ENCODE measurements at places on chromosomes 4 and X.
A peak's percentile ranks its signal among the peaks of the same experiment; 100 is the strongest.

GRCh38 chrX:46381630-46382029 is 163.6 kb downstream of the ZNF674 start:
- DNase-seq, result peak; percentile 31

- no peak for DNase-seq
These were observed 133.1 kb downstream of the CORIN start for GRCh38 chr4:47704693-47705325.

- DNase-seq, result peak; percentile 77
These were observed 33.1 kb upstream of the RBPJ start for GRCh38 chr4:26287756-26288155.

- DNase-seq, result peak; percentile 84
These were observed 86.9 kb downstream of the TMEM164 start for GRCh38 chrX:110089656-110090403.

GRCh38 chrX:153953342-153953830 is 8.9 kb upstream of the RENBP start:
- DNase-seq, result peak; percentile 61

DNA sequence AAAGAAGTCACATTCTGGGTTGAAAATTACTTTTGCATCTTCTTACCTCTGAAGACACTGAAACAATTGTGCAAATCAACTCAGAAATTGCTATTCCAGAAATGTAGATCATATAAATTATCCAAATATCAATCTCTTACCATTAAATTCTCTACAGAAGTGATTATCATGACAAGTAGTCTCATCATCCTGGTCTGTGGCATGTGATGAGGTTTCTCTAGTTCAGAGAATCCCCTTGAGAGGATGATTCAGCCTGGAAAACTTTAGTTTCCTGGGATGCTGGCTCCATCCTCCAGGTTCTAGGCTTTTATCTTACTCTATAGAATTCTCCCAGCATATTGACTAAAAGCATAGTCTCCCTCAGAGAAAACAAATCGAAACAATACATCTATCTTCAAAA is 76.2 kb upstream of the S100G start:
- DNase-seq, result no peak

DNA sequence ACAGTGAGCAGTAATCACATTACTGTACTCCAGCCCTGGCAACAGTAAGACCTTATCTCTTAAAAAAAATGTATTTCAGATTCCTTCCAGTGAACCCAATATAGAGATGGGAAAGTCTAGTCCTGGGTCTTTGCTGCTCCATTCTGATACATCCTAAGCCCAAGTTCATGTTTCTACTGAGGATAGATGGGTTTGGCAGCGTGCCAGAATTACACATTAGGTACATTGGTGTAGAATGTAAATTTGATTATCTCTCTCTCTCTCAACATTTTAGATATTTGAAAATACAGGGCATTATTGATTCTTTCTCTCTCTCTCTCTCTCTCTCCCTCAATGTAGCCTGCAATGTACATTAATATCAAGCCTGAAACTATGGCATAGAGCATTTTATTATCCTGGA is 43.5 kb upstream of the ZNF330 start:
- no peak for DNase-seq

DNA sequence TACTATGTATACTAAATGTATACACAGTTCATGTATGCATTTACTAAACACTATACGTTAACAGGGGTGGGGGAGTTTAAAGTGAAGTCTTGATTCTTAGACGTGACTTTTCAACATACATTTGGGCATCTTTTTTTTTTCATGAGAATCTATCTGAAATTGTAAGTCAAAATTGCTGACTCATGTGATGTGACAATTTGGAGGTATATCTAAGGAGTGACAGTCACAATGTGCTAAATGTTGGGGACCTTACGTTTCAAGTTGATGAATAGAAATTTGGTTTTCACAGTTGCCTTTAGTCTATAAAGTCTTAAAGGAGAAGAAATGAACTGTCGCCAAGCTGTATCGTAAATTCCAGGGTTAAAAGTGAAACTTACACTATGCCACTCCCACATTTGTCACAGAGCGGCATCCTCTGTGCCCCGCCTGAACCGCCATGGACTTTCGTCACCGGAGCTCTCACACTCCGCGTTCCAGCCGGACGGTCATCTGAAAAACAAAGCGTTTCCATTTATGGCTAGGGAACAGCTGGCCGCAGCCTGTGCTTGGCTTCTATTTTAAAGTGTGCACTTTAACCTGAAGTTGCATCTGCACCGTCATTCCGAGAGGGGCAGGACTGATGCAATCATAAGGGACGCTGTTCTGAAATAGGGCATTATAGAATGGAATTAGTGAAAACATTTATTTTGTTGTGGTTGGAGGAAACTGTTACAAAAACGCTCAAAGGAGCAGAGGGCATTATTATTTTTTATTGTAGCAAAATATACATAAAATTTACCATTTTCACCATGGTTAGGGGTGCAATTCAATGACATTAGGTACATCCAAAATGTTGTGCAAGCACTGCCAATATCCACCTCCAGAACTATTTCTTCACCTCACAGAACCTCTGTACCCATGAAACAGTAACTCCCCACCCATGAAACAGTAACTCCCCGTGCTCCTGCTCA is 30.9 kb downstream of the PDLIM3 start:
- DNase-seq, result no peak

GRCh38 chrX:13000301-13000811 is 25.4 kb downstream of the TMSB4X start:
- peak; percentile 70 for DNase-seq

- DNase-seq, result peak; percentile 33
These were observed 9.6 kb upstream of the TMA16 start for GRCh38 chr4:163484906-163485305.

DNA sequence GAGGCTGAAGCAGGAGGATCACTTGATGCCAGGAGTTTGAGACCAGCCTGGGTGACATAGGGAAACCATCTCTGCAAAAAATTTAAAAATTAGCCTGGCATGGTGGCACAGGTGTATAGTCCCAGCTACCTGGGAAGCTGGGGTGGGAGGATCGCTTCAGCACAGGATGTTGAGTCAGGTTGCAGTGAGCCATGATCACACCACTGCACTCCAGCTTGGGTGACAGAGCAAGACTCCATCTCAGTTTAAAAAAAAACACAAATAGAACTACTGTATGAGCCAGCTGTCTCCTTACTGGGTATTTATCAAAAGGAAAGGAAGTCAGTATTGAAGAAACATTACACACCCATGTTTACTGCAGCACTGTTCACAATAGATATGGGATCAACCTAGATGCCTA is 138.7 kb downstream of the RAP1GDS1 start:
- no peak for DNase-seq

DNA sequence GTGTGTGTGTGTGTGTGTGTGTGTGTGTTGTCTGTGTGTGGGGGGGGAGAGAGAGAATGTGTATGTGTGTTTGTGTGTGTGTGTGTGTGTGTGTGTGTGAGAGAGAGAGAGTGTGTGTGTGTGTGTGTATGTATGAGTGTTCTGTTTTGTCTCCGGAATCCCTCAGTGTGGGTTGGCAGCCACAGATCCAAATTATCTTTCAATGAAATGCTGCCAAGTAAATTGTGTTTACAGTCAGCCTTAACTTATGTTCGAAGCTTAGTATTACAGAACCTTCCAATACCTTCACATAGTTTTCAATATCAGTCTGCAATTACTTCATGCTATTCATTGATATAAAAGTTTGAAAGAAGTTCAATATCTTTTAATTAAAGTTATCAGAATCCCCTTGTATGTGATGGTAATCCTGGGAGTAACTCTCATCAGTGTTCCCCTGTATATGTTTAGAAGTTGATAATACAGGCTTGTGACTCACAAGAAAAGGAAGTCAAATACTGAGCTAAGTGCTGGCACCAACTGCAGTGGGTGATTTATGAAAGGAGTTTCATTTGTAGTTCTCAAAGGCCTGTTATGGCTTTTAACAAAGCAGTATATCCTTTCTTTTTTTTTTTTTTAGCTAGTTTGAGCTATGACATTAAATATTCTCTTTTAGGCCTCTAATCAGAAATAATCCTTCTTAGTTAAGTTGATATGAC is 51.6 kb upstream of the HTR2C start:
- DNase-seq, result no peak

DNA sequence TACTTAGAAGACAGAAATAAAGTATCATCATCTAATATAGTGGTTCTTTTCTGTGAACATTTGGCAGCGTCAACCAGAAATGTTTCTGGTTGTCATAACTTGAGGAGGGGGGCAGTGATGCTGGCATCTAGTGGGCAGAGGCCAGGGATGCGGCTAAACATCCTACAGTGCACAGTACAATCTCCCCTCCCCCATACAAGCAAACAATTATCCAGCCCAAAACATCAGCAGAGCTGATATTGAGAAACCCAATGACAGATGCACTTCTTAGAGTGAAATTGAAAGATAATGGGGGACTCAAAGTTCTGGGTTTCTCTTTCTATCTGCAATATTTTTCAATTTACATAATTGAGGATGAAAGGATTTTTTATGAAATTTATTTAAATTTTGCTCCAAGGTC is 1.9 kb upstream of the EIF1AX start:
- DNase-seq, result no peak

GRCh38 chr4:3879681-3880614 is 113.8 kb downstream of the ADRA2C start:
- DNase-seq, result no peak

GRCh38 chr4:73477176-73477575 is 4.4 kb upstream of the AFM start:
- no peak for DNase-seq

DNA sequence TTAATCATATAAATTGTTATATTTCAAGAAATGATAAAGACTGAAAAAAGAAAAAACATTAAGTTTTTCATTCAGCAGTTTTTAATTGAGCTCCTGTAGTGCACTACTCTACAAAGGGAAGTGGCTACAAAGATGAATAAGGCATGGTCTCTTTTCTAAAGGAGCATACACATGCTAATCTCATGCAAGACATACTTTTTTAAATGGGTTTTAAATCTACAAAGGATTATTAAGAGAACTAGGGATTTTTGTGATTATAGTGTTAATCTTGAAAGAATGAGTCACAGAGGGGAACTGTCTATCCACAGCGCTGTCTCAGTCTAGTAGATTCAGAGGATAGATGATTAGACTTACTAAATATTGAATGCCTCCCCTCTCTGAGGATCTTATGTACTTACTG is 1722.2 kb downstream of the RPA4 start:
- no peak for DNase-seq

GRCh38 chrX:124344246-124344645 is 2.1 kb upstream of the SH2D1A start:
- no peak for DNase-seq

GRCh38 chrX:130419263-130419662 is 17.5 kb downstream of the RBMX2 start:
- DNase-seq, result no peak

GRCh38 chrX:34659575-34659974 is 2.5 kb upstream of the TMEM47 start:
- no peak for DNase-seq

DNA sequence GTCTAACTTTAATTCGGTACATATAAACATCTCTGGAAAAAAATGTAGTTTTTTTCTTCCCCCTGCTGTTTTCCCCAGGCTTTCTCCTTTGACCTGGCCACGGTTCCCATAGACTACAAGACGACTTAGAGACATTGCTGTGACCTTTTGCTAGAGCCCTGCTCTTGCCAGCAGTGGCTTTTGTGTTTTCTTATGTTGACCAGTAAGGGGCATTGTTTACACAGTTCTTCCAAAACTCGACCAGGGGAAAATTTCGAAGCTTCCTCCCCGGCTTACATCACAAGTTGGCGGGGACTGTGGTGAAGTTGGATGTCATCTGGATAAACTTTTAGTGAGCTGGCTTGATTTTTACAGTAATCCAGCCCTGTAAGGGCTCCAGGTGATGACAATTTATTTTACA is 9.3 kb downstream of the CCDC160 start:
- DNase-seq, result no peak

DNA sequence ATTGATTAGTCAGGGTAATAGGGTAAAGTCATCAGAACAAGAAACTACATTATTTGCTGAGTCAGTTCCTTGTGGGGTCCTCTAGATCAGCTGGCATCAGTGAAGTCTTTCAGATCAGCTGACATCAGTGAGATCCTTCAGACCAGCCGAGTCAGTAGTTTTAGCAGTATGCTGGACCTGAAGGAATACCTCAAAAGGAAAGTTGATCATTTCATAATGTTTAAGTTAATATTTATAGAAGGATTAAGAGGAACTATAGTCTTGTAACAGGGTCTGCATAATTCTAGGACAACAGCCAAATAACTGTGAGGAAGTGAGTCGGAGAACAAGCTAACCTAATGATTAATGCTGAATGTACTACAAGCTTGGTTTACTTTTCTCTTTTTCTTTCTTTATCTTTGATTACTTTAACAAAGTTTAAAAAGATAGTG is 958 bp upstream of the UGT2B7 start:
- no peak for DNase-seq

GRCh38 chrX:101347859-101348451 is 587 bp downstream of the TIMM8A start:
- DNase-seq, result no peak

DNA sequence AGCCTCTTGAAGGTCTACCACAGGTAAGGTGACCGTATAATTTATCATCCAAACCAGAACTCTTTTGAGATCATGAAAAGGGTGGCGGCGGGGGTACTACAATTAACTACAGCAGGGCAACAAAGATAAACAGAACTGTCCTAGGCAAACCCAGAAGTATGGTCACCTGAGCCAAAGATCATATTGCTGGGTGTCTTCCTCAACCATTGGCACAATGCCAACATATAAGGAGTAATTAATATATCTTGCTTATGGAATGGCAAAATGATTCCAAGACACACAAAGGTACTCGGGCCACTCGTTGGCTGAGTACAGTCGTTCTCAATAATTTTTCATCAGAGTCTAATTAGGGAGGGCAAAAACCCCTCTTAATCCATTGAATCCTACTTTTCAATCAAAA is 273.3 kb downstream of the QDPR start:
- DNase-seq, result no peak

GRCh38 chrX:95076449-95076848 is 1402.4 kb downstream of the FAM133A start:
- no peak for DNase-seq

- DNase-seq, result no peak
These were observed 922.2 kb upstream of the POU3F4 start for GRCh38 chrX:82585868-82586267.

DNA sequence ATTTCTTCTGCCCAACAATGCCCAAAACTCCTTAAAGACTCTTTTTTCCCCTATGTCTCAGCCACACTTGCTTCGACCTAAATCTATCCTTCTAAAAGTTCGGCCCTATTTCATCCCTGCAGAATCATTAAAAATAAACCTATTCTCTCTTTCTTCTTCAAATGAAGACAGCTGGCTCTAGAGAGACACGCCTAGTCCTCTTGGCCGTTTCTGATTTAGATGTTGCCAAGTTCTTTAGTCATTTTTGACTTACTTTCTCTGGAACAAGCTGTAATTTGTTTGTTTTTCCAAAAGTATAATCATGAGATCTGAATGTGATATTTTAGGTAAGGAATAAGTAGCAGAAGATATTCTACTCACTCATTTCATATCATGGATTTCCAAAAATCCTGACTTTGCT is 211.6 kb downstream of the CENPC start:
- DNase-seq, result no peak

DNA sequence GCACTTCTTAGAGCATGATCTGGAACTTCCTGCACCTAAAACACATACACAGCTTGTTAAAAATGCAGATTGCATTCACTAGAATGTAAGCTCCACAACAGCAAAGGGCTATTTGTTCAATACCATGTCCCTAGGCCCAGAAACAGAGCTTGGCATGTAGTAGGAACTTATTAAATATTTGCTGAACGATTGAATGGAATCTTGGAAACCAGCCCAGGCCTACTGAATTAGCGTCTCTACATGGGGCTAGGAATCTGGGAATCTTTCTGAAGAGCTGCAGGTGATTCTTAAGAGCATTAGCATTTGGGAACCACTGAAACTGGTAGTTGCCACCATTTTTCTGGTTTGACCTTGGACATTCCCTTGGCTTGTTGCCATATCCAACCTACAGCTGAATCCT is 234.1 kb downstream of the STIM2 start:
- no peak for DNase-seq

Measured in CD14-positive monocyte (primary cell).